ENCODE measurements at places on chromosomes 6 and 20.
A peak's percentile ranks its signal among the peaks of the same experiment; 100 is the strongest.

GRCh38 chr6:128767705-128768104 is 115.2 kb upstream of the LAMA2 start:
- DNase-seq = no peak

DNA sequence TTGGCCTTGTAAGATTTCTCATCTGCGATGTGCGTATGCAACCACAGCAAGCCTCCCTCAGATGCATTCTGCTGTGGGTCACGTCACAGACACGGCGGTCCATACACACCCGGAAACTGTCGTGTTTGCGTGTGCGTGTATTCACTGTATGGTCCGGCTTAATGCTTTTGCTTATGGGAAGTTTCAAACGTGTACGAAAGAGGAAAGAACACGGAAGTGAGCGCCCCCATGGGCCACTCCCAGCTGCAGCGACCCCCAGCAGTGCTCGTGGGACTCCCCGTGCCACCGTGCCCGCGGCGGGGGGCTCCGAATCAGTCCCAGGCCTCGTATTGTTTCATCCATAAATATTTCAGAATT is 10.2 kb downstream of the DLL1 start:
- DNase-seq = no peak

GRCh38 chr6:39020136-39020535 is 28.4 kb upstream of the GLP1R start:
- no peak for DNase-seq

DNA sequence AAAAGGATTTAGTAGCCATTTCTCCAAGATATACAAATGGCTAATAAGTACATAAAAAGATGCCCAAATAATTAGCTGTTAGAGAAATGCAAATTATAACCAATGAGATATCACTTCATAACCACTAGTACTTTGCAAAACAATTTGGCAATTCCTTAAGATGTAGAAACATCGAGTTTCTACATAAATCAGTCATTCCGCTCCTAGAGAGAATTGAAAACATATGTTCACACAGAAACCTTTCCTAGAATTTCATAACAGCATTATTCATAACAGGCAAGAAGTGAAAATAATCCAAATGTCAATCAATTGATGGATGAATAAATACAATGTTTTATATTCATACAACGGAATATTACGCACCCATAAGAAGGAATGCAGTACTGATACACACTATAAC is 20.5 kb upstream of the NT5E start:
- no peak for DNase-seq

DNA sequence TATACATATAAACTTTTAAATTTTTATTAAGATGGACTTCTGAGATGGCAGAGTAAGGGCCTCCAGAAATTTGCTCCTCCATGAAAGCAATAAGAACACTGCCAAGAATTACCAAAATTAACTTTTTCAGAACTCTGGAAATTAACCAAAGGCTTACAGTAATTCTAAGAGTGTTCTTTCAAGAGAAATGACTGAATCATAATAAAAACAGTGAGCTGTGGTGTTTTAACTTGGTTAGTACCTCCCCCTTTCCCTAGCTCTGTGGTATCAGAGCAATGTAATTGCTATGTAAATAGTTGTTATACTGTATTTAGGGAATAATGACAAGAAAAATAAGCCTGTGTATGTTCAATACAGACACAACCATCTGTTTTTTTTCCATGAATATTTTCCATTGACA is 19.0 kb downstream of the HECA start:
- DNase-seq = no peak

- DNase-seq = no peak
Measured at GRCh38 chr6:107021446-107022185, 6.4 kb upstream of the MTRES1 start.

DNA sequence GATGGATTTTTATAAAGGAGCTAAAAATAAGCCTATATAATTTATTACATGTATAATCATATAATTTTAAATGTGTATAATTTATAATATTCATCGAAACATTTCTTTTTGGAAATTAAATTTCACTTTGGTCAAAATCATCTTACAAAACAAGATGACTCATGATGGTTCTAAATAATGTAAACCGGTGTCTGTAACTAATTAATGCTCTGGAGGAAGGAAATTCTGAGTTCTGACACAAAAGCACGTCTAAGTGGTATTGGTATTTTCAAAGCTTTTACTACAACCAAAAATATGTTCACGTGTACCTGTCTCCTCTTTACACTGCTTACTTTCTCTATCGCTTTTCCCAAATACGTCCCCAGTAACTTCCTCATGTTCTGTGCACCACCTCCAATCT is 134.1 kb downstream of the MTHFD1L start:
- DNase-seq = no peak

DNA sequence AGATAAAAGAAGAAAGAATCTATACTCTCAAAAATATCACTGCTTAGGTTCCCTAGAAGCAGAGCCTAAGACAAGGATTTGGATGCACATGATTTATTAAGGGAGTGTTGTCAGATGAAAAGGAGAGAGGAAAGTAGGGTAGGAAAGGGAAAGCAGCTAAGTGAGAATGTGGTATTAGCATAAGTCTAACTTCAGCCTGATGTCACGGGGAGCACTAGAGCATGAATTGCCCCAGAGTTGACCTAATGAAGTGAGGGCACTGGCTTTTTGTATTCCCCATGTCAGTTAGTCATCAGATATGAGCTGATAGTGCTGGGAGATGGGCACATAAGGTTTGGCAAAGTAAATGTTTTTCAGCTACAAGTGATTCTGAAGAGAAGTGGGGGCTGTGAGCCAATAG is 129.0 kb upstream of the THEMIS start:
- no peak for DNase-seq

DNA sequence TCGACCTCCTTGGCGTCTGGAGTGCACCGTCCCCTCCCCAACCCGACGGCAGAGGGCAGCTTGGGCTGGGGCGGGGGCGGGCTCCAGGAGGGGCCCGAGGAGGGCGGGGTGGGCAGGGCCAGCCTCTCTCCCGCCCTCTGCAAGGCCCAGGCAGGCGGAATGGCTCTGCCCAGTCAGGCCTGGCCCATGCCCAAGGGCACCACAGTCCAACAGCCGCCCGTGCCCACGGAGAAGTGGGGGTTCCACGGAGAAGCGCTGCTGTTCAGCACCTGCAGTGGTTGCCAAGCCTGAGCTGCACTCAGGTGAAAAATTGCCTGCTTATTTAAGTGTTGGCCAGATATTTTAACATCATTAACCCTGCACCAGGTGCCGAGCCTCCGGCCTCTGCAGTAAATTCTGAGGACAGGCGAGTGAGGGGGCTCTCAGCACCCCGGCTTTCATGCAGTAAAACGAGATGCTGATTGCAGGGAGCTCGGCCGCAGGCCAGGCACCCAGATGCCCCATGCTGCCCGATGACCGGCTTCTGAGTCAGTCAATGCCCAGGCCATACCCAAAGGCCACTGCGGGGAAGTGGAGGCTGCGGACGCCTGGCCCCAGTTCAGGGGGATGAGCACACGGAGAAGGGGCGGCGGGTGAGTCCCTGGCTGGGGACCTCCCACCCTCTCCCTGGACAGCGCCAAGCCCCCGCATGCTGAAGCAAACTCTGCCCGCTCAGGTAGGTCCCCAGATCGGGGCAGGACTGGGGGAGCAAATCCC is at the start of gene SRMS:
Gene SRMS (minus strand): TSS at position 25 of the 756 bp plus-strand sequence. CDS start 286 bp downstream, outside the sequence.
- no peak for DNase-seq

- DNase-seq = no peak
Measured at GRCh38 chr6:21967056-21967974, 329.5 kb downstream of the PRL start.

GRCh38 chr20:42150230-42150629 is 532.1 kb upstream of the CHD6 start:
- DNase-seq = no peak

- DNase-seq = no peak
Measured at GRCh38 chr6:47524136-47524845, 46.7 kb downstream of the CD2AP start.

DNA sequence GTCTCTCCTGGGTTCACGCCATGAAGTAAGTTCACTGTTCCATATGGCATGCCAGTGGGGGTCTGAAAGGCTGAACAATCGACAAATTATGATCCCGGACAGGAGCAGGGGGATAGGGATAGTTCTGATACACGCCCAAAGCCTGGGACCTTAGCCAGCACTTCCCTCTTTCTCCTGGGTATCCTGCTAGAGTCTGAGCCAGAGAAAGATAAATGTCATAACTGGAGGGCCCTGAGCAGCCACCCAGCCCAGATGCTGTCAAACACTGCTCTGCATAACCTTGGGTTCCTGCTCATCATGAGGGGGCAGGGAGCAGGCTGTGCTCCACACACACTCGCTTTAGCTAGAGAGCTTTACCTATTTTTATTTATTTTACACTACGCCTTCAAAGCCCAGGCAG is 12.3 kb downstream of the EDEM2 start:
- no peak for DNase-seq

DNA sequence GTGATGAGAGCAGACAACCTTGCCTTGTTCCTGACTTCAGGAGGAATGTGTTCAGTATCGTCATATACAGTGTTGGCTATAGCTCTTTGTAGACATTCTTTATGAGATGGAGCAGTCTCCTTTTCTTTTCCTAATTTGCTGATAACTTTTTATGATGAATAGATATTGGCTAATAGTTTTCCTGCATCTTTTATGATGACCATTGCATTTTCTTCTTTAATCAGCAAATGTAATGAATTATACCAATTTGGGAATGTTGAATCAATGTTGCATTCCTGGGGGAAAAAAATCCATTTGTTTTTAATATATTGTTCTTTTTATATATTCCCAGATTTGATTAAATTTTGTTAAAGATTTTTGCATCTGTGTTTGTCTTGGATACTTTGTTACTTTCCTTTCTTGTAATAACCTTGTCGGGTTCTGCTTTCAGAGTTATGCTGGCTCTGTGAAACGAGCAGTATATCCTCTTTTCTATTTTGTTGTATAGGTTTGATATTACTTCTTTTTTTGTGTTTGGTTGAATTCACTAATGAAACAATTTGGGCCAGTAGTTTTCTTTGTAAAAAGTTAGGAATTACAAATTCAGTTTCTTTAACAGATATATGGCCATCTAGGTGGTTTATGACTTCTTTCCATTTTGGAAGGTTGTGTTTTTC is 23.9 kb downstream of the KDM1B start:
- DNase-seq = no peak

- no peak for DNase-seq
Measured at GRCh38 chr20:36919715-36920333, 31.7 kb downstream of the SAMHD1 start.

- DNase-seq = no peak
Measured at GRCh38 chr6:32108727-32109113, 418 bp downstream of the TNXB start.

DNA sequence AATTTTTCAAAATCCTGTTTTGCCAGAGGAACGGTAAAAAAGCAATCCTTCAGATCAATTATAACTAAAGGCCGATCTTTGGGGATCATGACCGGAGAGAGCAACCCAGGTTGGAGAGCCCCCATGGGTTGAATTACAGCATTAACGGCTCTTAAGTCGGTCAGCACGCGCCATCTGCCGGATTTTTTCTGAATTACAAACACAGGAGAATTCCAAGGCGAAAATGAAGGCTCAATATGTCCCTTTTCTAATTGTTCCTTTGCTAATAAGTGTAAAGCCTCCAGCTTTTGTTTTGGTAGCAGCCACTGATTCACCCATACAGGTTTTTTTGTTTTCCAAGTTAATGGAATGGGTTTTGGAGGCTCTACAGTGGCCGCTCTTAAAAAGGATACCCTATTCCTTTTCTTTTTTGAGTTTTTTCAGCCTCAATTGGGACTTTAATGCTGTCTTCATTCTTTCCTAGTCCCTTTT is 16.9 kb upstream of the PTCRA start:
- peak; percentile 69 for DNase-seq

DNA sequence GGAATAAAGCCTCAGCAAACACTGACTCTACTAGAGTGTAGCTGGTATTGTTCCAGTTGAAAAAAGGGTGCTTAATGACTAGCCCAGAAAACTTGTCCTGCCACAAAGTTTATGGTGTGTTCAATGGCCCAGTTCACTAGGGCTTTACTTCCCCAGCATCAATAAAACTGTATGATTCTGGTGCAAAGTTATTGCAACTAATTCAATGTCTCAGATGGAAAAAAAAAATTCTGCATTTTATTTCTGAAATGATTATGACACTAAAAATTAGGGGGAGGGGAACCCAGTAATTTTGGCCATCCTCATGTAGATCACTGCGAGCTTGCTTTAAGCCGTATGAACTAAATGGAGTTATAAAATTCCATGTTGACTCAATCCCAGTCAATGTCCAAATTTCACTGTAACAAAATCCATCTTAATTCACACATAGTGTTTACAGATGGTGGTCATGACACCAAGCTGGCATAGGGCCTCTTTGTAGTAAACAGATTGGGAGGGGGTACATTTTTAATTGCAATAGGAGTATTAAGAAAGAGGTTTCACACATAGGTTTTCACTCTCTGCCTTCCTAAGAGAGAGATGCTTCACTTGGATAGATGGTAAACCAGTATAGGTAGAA is 41.2 kb downstream of the PTPRK start:
- no peak for DNase-seq

DNA sequence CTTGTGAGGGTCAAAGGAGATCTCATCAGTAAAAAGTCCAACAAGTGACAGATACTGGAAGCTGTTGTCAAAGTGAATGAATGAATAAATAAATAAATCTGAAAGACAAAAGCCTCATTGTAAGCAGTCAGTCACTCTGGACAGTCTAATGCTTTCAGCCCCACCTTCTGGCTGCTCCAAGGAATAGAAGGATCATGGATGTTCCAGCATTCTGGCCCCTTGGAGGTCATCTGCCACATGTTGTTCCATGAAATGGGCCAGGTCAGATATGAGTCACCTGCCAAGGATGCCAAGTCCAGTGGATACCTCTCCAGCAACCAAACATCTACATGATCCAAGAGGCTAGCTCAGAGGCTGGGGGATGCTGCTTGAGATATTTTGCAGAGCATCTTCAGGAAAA is 185.6 kb downstream of the BMP7 start:
- no peak for DNase-seq

DNA sequence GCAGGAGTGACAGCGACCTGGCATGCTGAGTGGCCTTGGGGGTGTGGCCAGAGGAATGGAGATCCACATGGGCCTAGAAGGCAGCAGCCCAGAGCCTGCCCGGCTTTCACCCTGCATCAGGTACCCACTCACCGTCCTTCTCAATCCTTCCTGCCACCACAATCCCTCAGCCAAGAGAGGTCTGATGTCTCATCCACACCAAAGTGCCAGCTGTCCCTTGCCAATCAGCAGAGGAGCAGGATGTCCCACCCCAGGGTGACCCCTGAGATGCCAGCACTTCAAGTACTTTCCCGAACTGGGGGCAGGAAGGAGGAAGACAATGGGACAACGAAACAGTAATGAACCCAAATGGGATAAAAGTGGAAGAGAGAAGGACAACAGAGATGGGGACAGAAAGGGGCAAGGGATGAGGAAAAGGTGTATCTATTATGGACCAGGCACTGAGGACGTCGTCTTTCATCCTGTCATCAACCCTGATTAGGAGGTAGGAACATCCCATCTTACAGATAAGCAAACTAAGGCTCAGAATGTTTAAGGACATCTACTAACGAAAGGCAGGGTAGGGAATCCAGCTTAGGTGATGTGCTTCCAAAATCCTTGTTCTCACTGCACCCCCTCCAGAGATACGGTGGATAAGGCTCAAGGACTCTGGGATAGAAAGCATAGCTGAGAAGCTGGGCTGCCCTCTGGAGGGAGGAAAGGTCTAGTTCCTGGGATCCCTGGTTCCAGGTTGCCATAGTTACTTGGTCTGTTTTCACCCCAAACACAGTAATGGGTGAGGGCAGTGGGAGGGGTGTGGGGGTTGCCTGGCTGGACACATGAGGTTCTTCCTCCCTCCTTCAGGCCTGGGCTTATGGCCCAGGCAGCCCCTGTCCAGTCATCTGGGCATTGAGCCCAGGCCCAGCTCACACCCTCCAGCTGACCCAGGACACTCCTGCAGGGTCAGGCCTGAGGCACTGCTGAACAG is 4.5 kb upstream of the TNXB start:
- DNase-seq = no peak

GRCh38 chr6:128161263-128161662 is 260.4 kb upstream of the THEMIS start:
- no peak for DNase-seq

Data from activated CD4-positive, alpha-beta T cell treated with anti-CD3 and anti-CD28 coated beads, Interleukin-2, amount 50 U/mL, for 1 hour (primary cell).